ENCODE measurements at places on chromosomes 1 and 21.

GRCh38 chr1:193131266-193131860 is 9.5 kb downstream of the CDC73 start:
- DNase-seq = no peak

GRCh38 chr1:38727684-38728584 is 131.6 kb downstream of the RRAGC start:
- peak; percentile 83 for DNase-seq

DNA sequence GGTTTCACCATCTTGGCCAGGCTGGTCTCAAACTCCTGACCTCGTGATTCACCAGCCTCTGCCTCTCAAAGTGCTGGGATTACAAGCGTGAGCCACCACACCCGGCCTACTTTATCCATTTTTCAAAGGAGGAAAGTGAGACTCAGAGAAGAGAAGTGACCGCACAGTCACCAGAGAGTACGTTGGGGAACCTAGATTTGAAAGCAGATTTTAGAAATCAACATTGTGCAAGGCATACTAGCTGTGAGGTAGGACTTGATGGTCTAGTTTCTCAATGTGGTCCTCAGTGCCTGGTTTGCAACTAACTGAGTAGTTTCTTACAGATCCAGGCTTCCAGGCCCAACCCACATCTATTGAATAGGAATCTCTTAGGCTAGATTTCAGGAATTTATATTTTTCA is 1.7 kb upstream of the PRCC start:
- no peak for DNase-seq

DNA sequence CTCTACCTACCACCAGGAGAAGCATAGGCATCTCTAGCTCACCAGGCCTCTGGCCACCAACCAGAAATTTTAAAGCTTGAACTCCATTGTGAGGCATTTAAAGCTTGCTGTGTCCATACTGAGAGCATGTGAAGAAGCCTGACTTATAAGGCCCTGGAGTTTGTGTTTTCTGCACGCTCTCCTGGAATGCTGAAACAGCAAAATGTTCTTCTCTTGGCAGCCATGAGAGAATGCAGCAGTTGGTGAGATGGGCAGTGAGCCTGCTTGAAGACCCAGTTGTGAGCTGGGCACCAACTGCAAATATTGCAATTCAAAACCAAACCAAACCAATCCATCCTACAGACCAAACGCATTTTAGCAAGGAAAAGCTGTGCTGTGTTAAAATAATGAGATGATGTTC is 170.0 kb upstream of the IVNS1ABP start:
- DNase-seq = no peak

GRCh38 chr1:171379846-171380245 is 65.9 kb downstream of the FMO4 start:
- DNase-seq = no peak

- DNase-seq = no peak
Measured at GRCh38 chr1:185039726-185040407, 5.5 kb upstream of the RNF2 start.

Measured in fibroblast of skin of right quadriceps (primary cell).